ENCODE measurements at places on chromosomes 11 and 22.

GRCh38 chr11:132790466-132790865 is 741.8 kb downstream of the OPCML start:
- DNase-seq = no peak

DNA sequence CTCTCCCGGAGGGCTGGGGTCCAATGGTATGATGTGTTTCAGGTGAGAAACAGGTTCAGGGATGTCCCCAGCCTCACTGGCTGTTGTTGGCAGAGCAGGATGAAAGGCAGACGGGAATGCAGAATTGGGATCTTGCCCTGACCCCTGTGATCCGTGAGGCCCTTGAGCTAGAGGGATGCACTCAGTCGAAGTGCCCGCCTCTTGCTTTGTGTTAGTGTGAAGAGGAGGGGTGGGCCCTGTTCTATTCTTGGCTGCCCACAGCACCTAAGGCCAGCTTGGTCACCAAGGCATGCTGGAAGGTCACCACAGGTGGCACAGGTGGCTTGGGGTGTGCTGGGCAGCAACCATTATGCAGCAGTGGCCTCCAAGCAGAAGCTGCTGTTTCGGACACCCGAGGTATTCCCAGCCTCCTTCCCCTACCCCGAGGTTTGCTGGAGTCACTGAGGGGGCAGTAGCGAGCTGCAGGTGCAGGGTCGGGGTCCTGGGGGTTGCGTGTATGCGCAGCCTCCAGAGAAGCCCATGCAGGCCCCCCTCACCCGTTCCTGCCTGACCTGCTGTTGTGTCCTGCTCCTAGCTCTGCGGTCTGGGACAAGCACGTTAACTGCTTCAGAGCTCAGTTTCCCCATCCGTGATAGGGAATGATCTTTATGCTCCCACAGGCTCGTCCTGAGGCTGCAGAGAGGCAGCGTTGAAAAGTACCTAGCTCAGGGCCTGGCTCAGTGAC is 13.0 kb downstream of the LRP5 start:
- no peak for DNase-seq

GRCh38 chr22:33130473-33130872 is 72.3 kb upstream of the SYN3 start:
- DNase-seq = no peak

DNA sequence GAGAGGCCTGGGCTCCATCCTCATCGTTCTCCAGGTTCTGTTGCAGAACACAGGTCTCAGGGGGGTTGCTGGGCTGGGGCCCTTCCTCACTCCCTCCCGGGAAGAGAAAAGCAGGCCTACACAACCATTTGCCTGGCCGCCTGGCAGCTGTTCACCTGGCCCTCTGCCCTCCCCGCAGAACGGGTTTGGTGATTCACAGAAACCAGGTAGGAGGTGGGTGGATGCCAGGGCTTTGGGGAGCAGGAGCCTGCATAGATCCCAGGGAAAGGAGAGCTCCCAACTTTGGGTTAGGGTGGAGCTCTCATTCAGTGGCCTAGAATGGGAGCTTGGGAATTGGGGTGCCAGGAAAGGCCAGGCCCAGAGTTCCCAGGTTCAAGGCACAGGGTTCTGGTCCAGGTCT is 995 bp downstream of the TMEM134 start:
- no peak for DNase-seq

DNA sequence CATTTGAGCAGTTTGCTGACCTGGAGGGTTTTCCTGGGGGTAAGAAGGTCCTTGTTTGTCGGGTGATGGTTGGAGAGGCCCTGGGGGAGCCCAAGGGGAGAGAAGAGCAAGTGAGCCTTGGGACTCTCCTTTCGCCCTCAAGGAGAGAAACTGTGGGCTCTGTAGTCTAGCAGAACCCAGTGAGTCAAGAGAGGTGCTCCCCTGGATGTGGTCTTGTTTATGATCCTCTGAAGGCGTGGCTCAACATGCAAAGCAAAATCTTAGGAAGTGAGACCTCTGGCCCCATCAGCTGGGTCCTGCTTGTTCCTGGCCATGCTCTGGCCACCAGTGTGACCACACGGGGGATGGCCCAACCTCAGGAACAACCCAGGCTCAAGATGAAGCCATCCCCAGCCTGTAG is 66.5 kb upstream of the ALX4 start:
- no peak for DNase-seq

DNA sequence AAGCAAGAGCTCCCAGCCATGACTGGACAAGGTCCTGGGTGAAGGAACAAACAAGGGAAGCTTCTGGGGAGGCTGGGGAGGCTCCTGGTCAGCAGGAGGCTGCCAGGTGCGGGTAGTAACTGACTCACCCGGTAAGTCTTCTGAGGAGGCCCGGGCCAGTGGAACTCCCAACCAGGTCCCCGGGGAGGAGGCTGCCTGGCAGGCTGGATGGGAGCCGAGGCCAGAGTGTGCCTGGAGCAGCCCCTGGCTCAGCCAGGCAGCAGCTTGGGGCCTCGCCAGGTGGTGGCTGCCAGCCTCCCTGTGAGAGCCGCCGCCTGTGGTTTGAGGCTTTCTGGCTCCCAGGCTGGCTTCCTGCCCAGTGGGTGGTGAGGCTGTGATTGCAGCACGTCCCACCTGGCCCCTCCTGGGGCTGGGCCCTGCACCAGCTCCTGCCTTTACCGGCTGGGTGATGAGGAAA is 46.2 kb downstream of the IGF2 start:
- DNase-seq = no peak

DNA sequence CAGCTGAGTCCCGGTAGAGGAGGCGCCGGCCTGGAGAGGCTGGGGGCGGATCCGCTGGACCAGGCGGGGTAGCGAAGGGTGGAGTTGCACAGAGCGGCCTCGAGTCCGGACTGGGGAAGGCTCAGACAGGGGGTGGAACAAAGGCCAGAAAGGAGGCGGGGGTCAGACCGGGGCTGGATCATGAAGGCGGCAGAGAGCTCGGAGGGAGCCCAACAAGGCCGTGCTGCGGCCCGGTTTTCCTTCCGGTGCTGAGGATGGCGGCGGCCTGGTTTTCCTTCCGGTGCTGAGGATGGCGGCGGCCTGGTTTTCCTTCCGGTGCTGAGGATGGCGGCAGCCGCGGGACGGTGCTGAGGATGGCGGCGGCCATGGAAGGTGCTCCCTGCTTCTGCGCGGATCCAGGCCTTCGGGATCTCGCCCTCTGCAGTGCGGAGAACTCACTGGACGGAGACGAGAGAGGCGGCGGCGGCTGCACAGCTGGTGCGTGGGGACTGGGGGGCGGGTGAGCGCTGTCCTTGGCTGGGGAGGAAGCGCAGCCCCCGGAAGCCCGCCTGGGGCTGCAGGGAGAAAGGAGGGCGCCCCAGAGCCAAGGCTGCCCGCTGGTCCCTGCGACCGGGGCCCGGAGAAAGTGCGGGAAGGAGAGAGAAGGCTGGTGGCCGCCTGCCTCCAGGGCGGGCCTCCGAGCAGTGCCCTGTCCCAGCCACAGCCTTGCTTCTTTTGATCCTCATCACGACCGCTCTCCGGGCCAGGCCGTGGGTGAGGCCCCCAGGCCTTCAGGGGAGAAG is 350.4 kb upstream of the B3GAT1 start:
- DNase-seq = no peak

DNA sequence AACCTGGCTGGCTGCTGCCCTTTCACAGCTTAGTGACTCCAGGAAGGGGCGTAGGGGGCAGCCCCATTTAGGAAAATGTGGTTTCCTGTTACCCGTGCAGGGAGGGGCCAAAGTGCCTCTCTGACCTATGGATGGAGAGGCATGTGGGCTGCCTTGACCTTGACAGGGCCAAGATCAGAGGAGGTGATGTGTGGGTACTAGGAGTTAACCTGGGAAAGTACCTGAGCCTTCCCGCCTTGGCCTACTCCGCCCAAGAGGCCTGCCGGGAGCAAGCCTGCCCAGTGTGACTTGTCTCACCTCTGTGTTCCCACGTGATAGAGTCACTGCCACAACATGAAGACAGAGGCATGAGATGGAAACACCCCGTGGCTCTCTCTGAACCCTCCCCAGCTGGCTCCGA is 33.4 kb downstream of the GRAMD4 start:
- DNase-seq = peak; percentile 60

GRCh38 chr11:106421676-106422292 is 344.3 kb downstream of the AASDHPPT start:
- no peak for DNase-seq

DNA sequence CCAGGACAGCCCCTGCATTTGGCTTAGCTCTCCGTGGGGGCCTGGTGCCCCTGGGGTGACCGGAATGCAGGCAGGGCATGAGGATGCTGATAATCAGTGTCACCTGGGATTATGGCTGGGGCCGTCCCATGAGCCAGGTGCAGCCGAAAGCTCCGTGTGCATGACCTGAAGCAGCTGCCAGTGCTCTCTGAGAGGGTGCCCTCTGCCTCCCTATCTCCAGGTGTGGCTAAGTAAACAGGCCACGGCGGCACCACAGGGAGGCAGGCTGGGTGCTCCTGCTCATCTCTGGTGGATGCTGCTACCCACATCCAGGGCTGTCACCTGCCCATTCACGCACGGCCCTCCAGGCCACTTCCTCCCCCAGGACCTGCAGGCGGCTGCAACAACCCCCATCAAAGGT is 29.8 kb downstream of the DUSP8 start:
- DNase-seq = no peak

GRCh38 chr11:33835143-33835878 is 56.6 kb downstream of the LMO2 start:
- no peak for DNase-seq

DNA sequence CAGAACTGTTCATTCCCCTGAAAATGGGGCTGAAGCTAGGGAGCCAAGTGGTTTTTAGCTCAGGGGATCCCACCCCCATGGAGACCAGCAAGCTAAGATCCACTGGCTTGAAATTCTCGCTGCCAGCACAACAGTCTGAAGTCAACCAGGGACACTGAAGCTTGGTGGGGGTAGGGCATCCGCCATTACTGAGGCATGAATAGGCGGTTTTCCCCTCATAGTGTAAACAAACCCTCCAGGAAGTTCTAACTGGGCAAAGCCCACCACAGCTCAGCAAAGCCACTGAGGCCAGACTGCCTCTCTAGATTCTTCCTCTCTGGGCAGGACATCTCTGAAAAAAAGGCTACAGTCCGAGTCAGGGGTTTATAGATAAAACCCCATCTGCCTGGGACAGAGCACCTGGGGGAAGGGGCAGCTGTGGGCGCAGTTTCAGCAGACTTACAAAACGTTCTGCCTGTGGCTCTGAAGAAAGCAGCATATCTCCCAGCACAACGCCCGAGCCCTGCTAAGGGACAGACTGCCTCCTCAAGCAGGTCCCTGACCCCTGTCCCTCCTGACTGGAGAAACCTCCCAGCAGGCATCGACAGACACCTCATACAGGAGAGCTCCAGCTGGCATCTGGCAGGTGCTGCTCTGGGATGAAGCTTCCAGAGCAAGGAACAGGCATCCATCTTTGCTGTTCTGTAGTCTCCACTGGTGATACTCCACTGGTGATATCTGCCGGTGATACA is 32.7 kb downstream of the GAB4 start:
- no peak for DNase-seq

GRCh38 chr11:587978-588380 is 11.7 kb downstream of the PHRF1 start:
- no peak for DNase-seq

GRCh38 chr11:8093931-8094575 is 13.0 kb downstream of the TUB start:
- no peak for DNase-seq

GRCh38 chr22:39175353-39176142 is 23.1 kb upstream of the CBX7 start:
- DNase-seq = no peak

- DNase-seq = no peak
These were observed 825 bp downstream of the PTPMT1 start for GRCh38 chr11:47566149-47566698.

DNA sequence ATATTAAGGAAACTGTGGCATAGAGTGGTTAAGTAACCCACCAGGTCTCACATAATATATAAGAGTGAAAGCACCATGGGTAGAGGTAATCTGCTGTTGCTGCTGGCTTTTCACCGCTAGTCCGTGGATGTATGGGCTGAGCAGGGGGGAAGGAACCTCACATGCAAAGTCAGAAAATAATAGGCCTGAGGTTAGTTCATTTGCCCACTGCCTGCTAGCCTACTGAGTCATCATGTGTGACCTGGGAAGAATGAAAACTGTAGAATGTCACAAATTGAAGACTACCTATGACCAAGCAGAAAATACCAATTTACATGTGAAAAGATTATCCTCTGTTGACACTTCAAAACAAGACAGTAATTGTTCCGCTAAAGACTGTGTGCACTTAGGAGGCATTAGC is 560.1 kb upstream of the FAT3 start:
- no peak for DNase-seq

DNA sequence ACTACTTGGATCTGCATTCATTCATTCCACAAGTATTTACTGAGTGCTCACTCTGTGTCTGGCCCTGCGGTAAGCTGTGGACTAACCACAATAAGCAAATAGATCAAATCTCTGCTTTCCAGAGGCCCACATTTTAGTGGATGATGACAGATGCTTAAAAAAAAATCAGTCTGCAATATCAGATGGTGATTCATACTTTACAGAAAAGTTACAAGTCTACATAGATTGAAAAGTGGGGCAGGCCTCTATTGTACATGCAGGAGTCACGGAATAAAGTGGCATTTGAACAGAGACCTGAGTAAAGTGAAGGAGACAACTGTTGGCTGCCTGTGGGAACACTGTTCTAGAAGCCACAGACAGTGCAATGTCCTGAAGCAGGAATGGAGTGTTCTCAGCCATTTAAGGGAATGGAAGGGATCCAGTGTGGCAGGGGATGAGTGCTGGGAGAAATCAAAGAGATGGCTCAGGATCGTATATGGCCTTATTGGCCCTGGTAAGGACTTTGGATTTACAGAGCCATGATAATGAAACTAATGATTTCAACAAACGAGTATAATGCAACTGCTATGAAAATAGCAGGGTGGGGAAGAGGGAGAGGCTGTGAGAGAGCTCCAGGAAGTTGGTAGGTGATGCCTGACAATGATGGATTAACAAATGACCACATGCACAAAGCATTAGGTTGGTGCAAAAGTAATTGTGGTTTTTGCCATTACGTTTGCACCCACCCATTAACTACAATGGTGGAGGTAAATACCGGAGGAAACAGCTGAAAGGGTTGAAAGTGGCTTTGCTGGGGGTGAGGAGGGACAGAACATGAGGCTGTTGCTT is 31.1 kb downstream of the TMEM45B start:
- DNase-seq = no peak

GRCh38 chr11:117020287-117020686 is 77.9 kb downstream of the SIK3 start:
- no peak for DNase-seq

DNA sequence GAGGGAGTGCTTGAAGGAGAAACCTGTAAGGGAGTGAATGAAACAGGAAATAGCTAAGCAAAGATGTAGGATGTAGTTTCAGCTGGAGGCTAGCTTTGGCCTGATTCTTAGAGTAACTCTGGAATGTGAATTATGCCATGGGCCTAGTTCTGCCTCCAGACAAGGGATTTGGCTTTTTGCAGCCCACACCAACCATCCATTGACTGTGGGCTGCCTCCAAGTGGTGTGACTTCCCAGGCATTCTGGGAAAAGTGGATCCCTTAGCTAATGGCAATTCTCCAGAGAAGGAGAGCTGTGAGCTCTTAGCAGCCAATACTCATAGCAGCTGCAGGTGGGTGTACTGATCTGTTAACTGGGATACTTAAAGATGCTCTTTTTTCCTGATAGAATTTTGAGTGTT is 2.0 kb upstream of the OR9I1 start:
- DNase-seq = no peak
